A172 (cell line): ENCODE measurements at places on chromosomes 3 and 15. TPM values are rescaled to one million over a fixed set of nuclear protein-coding genes. Genes with fewer than 3 reads are reported as not detected.

- DNase-seq = peak; percentile 91
These were observed 398.6 kb upstream of the WNT5A start for GRCh38 chr3:55885721-55886120.

The FBXW12 gene
- total RNA-seq = not detected in 2 replicates

- DNase-seq = no peak
These were observed 221.8 kb downstream of the UACA start for GRCh38 chr15:70541511-70541910.

The MST1R gene
- 1.1 and 1.9 TPM in 2 replicates for total RNA-seq

- DNase-seq = no peak
These were observed 44.1 kb downstream of the STARD5 start for GRCh38 chr15:81279621-81280485.

DNA sequence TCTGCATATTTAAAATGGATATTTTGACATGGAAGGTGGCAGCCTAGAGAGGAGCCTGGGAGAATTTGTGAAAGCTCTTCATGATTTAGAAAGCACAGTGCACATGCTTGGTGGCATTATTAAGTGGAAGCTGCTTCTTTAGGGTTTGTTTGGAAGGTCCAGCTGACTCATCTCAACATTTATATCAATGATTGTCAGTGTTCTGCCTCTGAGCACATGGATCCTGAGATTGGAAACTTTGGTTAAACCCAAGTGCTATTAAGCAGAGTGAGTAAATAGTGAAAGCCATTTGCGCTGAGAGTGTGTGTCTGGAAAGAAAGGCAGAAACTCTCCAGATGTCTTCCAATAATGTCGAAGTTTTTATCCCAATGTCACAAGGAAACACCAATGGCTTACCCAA lies 7.4 kb downstream of the NOX5 start:
- DNase-seq = no peak

GRCh38 chr15:65077981-65078352 lies 1.4 kb downstream of the KBTBD13 start:
- no peak for DNase-seq

GRCh38 chr15:76843269-76843668 lies 61.9 kb downstream of the SCAPER start:
- DNase-seq = no peak

- no peak for DNase-seq
These were observed 343.5 kb upstream of the ICE2 start for GRCh38 chr15:60822403-60822802.

DNA sequence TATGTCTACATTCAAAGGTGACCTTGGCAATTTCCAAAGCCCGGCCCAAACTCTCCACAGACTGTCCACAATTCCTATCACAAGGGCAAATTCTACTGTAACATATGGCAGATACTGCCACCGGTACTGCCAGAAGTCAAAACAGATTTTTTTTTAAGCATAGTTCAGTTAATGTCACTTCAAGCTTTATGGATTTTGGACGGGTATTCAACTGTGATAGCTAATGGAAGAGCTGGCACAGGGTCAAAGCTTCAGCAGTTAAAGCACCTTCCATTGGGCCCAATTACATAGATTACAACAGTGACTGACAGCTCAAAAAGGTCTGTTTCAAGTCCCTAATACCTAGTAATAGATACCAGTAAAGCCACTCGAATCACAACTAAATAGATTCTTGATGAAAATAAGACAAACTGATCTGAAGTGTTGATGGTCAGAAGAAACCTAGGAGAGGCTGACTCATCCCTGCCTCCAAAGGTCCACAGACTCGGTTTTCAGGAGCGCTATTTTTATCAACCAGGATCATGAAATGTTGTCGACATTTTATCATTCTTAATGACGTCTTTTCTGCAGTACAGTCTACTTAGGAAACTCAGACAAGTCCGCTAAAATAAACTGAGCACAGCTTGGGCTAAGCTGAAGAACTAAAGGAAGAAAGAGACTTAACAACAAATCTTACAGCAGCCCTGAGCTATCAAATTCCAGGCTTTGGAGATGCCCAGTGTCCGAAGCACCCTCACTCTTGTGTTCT lies 38.7 kb downstream of the ANXA2 start:
- peak; percentile 73 for DNase-seq

DNA sequence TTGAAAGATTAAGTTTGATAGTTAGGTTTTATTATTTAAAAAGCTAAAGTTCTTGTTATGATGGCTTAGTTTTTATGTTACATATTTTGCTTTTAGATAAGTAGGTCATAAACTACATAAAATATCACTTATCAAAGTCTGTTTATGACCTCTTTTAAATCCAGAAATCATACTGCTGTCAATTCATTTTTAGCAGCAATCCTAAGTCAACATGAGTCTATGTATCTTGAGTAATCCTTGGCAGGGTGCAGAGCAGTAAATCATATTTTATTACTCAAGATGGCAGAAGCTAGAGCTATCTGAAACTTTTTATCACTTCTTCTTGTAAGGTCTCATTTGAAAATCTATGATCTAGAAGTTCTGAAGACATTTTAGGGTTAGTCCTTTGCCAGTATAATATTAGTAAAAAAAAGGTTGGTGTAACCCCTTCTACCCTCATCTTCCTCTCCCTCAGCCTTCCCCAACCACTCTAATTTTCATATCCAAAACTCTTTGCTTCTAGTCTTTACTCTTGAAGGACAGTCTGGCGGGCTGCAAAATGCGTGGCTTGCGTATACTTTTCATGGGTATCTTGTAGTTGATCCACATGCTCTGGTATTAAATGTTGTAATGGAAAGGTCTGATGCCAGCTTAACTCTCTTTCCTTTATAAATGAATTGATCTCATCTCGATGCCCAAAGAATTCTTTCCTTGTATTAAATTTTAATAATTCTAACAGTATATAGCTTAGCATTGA lies 134.0 kb upstream of the THRB start:
- no peak for DNase-seq

DNA sequence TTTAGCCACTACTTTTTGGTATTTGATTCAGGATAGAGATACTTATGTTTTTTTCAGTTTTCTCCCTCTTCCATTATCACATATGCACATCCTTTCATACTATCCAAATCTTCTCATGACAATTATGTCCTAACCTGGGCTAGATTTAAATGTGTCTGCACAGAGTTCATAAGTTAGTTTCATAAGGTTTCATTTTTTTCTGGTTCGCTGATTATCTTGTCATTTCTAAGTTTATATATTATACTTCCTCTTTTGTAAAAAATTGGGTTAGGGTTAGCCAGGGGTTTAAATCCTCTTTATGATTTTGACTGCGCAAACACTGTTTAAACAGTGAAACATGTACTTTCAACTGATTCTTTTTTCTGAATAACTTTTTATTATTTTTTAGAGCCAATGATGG lies 148.6 kb downstream of the SST start:
- DNase-seq = no peak

DNA sequence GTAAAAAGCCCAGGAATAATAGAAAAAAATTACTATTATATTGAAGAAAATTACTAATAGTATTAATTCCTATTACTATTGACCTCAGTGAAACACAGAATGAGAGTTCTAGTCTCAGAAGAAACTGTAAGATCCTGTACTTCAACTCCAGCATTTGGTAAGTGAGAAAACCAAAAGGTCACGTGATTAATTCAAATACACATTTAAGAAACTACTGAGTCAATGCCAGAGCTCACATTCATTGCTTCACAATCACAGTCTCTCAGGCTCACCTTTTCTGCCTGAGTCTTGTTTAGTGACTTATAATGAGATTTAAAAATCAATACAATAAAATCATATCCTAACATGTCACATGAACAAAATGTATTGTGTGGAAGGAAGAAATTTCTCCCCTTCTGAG lies 556.1 kb downstream of the FGF12 start:
- DNase-seq = no peak

GRCh38 chr3:188241072-188241471 lies 87.1 kb downstream of the LPP start:
- DNase-seq = no peak

GRCh38 chr3:127789051-127789450 lies 33.3 kb downstream of the MGLL start:
- DNase-seq = no peak

DNA sequence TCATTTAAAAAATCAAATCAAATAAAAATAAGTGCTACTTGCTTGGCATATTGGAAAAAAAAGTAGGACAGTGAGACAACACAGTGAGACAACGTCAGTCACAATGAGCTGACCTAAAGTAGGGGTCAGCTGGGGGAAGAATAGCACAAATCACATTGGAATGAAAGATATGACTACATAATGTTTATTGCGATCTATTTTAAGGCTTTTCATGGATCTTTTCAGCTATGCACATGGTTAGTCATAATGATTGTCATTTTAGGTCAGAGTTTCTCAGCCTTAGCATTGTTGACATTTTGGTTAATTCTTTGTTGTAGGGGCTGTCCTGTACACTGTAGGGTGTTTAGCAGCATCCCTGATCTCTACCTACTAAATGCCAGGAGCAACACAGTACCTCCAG lies 44.5 kb downstream of the CMSS1 start:
- peak; percentile 76 for DNase-seq

The IMPG2 gene
- total RNA-seq = 0.17 TPM in 1 of 2 replicates, not detected in the other

GRCh38 chr3:31943041-31943440 lies 38.0 kb downstream of the OSBPL10 start:
- DNase-seq = no peak

The CAV3 gene
- 0.24 TPM in 1 of 2 replicates, not detected in the other for total RNA-seq

DNA sequence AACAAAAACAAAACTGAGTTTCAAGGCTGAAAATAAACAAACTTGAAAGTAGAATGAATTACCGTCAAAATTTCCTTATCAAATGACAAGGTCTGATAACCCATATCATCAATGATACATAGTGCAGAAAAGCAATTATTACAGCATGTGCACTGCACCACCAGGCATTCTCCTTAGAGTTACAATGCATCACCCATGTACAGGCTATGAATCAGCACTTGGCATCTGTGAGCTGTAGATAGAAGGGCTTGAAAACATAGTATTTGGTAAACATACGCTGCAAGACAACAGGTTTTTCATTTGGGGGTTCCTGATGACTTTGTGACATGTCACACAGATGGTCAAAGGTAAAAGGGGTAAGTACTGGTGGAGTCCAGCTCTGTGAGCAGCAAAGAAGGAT lies 265.1 kb downstream of the CTNNB1 start:
- no peak for DNase-seq

DNA sequence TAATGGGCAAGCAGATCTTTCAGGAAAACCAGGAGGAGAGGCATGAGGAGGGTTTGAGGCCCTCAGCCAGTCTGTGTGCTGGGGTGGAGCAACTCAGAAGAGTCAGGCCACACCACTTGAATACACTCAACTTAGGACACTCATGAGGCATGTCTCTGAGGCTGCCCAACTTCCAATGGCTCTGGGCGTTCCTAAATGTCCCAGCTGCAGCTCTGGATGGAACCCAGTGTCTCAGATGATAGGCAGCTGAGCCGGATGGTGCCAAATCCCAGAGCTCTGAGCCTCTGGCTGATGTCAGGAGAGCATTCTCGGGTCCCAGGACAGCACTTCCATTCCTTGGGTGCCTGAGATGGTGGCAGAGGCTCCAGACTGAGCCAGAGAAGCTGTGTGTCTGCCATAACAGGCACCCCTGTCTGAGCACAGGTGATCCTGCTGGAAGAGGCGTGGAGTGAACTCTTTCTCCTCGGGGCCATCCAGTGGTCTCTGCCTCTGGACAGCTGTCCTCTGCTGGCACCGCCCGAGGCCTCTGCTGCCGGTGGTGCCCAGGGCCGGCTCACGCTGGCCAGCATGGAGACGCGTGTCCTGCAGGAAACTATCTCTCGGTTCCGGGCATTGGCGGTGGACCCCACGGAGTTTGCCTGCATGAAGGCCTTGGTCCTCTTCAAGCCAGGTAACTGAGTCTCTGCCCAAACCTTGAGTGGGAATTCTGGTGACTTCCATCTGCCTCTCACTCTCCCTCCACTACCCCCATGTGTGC lies 2.8 kb downstream of the NR2E3 start:
- no peak for DNase-seq

GRCh38 chr15:50030456-50030855 lies 88.6 kb downstream of the ATP8B4 start:
- no peak for DNase-seq

DNA sequence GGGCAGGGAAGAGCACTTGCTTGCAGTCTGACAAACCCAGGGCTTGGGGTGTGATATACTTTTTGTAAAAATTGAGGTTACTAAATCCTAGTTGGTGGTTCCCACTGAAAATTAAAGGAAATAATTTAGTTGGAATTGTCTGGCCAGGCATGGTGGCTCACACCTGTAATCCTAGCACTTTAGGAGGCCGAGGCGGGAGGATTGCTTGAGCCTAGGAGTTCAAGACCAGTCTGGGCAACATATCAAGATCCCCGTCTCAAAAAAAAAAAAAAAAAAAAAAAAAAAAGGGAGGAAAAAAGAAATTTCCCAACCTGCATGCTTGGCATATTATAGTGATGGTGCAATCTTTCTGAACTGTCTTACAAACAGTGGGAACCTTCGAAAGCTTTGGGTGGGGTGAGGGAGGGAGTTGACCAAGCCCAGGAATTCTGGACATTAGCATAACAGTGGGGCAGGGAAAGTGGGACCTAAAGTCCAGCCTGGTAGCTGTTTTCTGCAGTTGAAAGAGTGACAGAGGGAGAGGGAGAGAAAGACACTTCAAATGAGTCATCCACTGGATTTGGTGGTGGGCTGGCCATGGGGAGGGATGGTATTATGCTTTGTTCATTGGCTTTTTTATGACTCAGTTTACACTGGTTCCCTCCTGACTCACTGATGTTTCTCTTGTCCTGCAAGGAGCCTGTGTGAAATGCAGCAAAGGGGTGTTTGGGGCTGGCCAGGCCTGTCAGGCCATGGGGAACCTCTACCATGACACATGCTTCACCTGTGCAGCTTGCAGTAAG lies 41.1 kb downstream of the LIMD1 start:
- peak; percentile 78 for DNase-seq
